ENCODE measurements at places on chromosomes 12 and 14. TPM values are rescaled to one million over a fixed set of nuclear protein-coding genes. Genes with fewer than 3 reads are reported as not detected.

DNA sequence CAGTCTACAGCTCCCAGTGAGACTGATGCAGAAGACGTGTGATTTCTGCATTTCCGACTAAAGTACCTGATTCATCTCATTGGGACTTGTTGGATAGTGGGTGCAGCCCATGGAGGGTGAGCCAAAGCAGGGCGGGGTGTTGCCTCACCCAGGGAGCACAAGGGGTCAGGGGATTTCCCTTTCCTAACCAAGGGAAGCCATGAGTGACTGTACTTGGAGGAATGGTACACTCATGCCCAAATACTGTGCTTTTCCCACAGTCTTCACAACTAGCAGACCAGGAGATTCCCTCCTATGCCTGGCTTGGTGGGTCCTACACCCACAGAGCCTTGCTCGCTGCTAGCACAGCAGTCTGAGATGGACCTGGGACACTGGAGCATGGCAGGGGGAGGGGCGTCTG lies 21.0 kb upstream of the ABCC9 start:
- no peak overlapping the region for H3K4me3 ChIP-seq
- H3K4me1 ChIP-seq = no peaks in the 10 kb centered on the region
- H3K27me3 ChIP-seq = no peaks in the 10 kb centered on the region
- no peak overlapping the region for H3K27ac ChIP-seq
- no peaks in the 10 kb centered on the region for H3K36me3 ChIP-seq

GRCh38 chr14:89730687-89731086 lies 223.8 kb downstream of the EFCAB11 start:
- H3K36me3 ChIP-seq = no peaks in the 10 kb centered on the region
- H3K4me1 ChIP-seq = no peaks in the 10 kb centered on the region
- H3K4me3 ChIP-seq = no peak overlapping the region
- no peaks in the 10 kb centered on the region for H3K27me3 ChIP-seq
- DNase-seq = no peak

DNA sequence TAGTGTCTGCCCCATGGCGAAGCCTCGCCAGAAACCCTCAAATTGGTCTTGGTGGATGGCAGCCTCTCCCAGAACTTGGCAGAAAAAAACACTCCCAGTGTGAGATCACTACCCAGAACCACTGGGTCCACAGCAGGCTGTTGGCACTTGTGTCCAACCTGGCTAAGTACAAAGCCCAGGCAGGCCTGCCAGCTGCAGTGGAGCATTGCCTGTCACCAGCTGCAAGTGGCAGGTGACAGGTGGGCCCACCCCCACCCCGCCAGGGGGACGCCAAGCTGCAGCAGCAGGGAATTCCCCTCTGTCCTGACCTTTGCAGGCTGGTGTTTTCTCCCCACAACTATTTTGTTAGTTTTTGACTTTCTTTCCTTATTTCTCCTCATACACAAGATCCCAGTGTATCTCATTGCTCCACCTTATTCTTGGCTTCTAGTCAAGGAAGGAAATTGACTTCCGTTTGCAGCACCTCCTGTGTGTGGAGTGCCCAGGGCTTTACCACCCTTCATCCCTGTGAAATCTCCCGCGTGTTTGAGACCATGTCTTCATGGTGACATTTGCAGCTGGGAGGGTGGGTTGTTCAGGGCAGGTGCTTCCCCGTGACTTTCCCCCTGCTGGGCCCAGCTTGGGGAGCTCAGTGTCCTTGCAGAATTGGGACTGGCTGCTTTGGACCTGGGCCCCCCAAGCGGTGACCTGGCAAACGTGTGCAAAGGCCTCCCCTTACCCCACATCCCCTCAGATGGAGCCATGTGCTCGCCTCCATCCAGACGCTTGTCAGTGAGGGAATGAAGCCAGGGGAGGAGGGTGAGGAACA lies 73.8 kb upstream of the RIN3 start:
- H3K27ac ChIP-seq = no peak overlapping the region
- H3K27me3 ChIP-seq = no peaks in the 10 kb centered on the region
- no peaks in the 10 kb centered on the region for H3K36me3 ChIP-seq
- DNase-seq = no peak

DNA sequence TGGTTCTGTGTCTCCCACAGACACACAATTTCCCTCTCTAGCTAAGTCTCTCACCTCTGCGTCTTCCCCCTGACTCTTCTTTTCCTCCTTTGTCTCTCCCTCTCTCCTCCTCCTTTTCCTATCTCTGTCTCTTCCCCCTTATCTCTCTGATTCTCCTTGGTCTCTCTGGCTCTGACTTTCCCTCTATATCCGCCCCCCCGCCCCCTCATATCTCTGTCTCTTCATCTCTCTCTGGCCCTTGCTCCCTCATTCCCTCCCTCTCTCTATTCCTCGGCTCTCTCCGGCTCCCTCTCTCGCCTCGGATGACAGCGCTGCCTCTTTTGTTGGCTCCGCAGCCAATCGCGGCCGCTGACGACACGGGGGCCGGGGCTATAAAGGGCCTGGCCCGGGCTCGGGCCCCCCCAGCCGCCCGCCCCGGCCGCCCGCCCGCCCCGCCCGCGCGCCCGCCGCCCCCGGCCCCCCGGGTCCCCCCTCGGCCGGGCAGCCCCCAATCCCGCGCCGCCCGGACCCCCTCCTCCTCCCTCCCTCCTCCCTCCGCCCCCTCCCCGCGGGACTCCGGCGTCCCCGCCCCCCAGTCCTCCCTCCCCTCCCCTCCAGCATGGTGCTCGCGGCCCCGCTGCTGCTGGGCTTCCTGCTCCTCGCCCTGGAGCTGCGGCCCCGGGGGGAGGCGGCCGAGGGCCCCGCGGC lies at the start of gene GDF11:
Gene GDF11, plus strand, starts transcription at position 404 of the 687 bp plus-strand sequence. Its CDS starts 195 bp downstream, at position 599.
- DNase-seq = no peak
- no peaks in the 10 kb centered on the region for H3K36me3 ChIP-seq
- H3K4me1 ChIP-seq = peaks cover 40% of the 10 kb centered on the region

DNA sequence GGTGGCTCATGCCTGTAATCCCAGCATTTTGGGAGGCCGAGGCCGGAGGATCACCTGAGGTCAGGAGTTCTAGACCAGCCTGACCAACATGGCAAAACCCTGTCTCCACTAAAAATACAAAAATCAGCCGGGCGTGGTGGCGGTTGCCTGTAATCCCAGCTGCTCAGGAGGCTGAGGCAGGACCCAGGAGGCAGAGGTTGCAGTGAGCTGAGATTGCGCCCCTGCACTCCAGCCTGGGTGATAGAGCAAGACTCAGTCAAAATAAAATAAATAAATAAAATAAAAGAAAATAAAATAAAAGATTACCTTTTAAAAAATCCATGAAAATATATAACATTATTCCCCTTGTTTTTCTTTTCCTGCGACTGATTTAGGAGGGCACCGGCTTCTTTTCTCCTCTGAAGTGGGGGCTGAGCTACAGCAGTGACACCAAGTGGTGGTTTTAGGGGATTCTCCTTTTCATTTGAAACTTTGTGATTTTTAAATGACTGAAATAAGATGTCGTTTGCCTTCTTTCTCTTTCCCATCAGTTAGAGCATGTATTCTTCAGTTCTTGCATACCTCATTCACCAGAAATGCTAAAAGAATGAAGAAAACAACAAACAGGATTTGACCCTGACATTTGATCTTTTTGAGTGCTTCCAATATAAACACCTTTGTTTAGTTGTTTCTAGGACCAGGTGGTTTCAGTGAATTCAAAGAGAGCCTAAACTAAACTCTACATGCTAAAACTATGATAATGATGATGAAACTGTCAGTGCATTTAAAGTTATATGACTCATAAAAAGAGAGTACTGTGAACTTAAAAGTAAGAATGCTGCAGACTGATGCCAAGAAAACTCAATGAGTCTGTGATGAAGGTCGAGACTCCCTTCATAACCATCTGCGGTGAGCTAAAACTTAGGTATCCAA lies 22.6 kb upstream of the PKP2 start:
- H3K36me3 ChIP-seq = no peaks in the 10 kb centered on the region
- peaks cover 16% of the 10 kb centered on the region for H3K4me1 ChIP-seq
- DNase-seq = no peak

GRCh38 chr12:22677781-22678574 lies 53.0 kb downstream of the ETNK1 start:
- H3K27me3 ChIP-seq = no peaks in the 10 kb centered on the region
- H3K4me1 ChIP-seq = no peaks in the 10 kb centered on the region
- no peak for DNase-seq
- no peak overlapping the region for H3K27ac ChIP-seq
- H3K36me3 ChIP-seq = peaks cover 10% of the 10 kb centered on the region
- H3K4me3 ChIP-seq = no peak overlapping the region

- no peaks in the 10 kb centered on the region for H3K27me3 ChIP-seq
- no peak overlapping the region for H3K4me3 ChIP-seq
- no peak overlapping the region for H3K27ac ChIP-seq
Measured at GRCh38 chr14:66496911-66497310, 10.7 kb downstream of the CCDC196 start.

Gene GPATCH2L
- total RNA-seq = 49.2 TPM

GRCh38 chr14:25400607-25401206 lies 350.8 kb upstream of the STXBP6 start:
- H3K36me3 ChIP-seq = no peaks in the 10 kb centered on the region
- no peak for DNase-seq
- H3K4me1 ChIP-seq = no peaks in the 10 kb centered on the region
- H3K27me3 ChIP-seq = no peaks in the 10 kb centered on the region
- no peak overlapping the region for H3K27ac ChIP-seq

GRCh38 chr12:106032623-106032925 lies 106.2 kb downstream of the NUAK1 start:
- H3K4me1 ChIP-seq = no peaks in the 10 kb centered on the region
- DNase-seq = no peak
- H3K4me3 ChIP-seq = no peak overlapping the region
- 0 out of 2 replicates have a peak, but pooled peaks cover 19% of the 10 kb centered on the region for H3K27me3 ChIP-seq

GRCh38 chr14:34449819-34450541 lies 12.1 kb downstream of the SPTSSA start:
- no peaks in the 10 kb centered on the region for H3K4me1 ChIP-seq
- H3K27ac ChIP-seq = no peak overlapping the region
- no peaks in the 10 kb centered on the region for H3K36me3 ChIP-seq
- no peak overlapping the region for H3K4me3 ChIP-seq

Gene RIPK3
- not detected for total RNA-seq

- peaks cover 37% of the 10 kb centered on the region for H3K36me3 ChIP-seq
- DNase-seq = no peak
- no peak overlapping the region for H3K4me3 ChIP-seq
- no peaks in the 10 kb centered on the region for H3K4me1 ChIP-seq
- H3K27ac ChIP-seq = no peak overlapping the region
- no peaks in the 10 kb centered on the region for H3K27me3 ChIP-seq
Measured at GRCh38 chr12:71607494-71608330, 55.9 kb downstream of the ZFC3H1 start.

Gene WDHD1
- total RNA-seq = 44.3 TPM

GRCh38 chr14:80387563-80387981 lies 176.3 kb upstream of the DIO2 start:
- no peak overlapping the region for H3K4me3 ChIP-seq
- DNase-seq = no peak
- no peaks in the 10 kb centered on the region for H3K4me1 ChIP-seq
- H3K27me3 ChIP-seq = no peaks in the 10 kb centered on the region
- H3K36me3 ChIP-seq = no peaks in the 10 kb centered on the region
- no peak overlapping the region for H3K27ac ChIP-seq

Gene TAS2R42
- total RNA-seq = not detected

Gene MAP1LC3B2
- total RNA-seq = 4.7 TPM

Gene AICDA
- not detected for total RNA-seq

GRCh38 chr12:25051171-25051570 lies 102.3 kb upstream of the BCAT1 start:
- no peak overlapping the region for H3K4me3 ChIP-seq
- no peaks in the 10 kb centered on the region for H3K4me1 ChIP-seq

Gene IFT81
- total RNA-seq = 9.0 TPM

DNA sequence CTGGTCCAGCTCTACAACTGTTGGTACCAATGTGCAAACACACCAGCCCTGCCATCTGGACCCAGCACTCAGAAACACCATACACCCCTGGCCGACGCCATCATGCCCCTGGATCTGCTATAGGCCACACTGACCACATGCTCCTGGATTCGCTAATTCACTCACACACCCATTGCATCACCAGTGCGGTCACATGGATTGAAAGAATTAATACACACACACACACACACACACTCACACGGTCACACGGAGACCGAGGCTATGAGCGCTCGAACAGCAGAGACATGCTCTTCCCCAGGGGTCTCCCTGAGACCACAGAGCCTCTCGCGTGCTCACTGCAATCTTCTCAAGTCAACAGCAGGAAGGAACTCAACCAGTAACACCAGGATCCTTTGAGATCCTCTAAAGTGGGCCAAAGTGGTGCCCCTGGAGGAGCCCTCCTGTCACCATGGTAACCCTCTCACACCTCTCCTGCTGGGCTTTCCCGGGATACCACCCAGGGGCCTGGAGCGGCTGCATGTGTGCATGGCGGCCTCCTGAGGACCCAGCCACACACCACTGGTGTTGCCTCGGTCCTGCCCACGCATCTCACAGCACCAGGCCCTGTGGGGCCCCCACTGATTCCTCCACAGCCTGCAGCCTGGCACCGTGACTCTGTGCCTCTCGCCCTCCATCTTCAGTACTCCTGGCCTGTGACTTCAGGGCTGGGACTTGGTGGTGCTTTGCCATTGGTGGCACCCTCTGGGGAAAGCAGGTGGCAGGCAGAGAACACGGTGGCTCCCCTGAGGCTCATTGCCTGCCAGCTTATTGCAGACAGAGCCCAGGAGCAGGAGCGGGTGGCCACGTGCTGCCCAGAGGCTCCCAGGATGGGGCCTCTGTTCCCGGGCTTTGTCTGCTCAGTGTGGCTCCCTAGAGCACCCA lies 15.1 kb downstream of the LRTM2 start:
- no peak for DNase-seq
- no peak overlapping the region for H3K27ac ChIP-seq
- H3K4me1 ChIP-seq = no peaks in the 10 kb centered on the region
- peaks cover 13% of the 10 kb centered on the region for H3K27me3 ChIP-seq
- H3K36me3 ChIP-seq = no peaks in the 10 kb centered on the region
- no peak overlapping the region for H3K4me3 ChIP-seq

Gene DNAI7
- 0.52 TPM for total RNA-seq

Gene GZMB
- total RNA-seq = 0.74 TPM

Gene IGF1
- 0.42 TPM for total RNA-seq

- H3K4me1 ChIP-seq = peaks cover 65% of the 10 kb centered on the region
- H3K27me3 ChIP-seq = no peaks in the 10 kb centered on the region
- H3K27ac ChIP-seq = no peak overlapping the region
- no peaks in the 10 kb centered on the region for H3K36me3 ChIP-seq
Measured at GRCh38 chr14:93962701-93963601, 13.4 kb downstream of the ASB2 start.

GRCh38 chr12:56204275-56204674 lies 15.0 kb upstream of the SMARCC2 start:
- no peak for DNase-seq
- H3K27ac ChIP-seq = no peak overlapping the region
- H3K36me3 ChIP-seq = peaks cover 12% of the 10 kb centered on the region
- H3K27me3 ChIP-seq = no peaks in the 10 kb centered on the region
- no peaks in the 10 kb centered on the region for H3K4me1 ChIP-seq

Gene LAG3
- total RNA-seq = 3.3 TPM

GRCh38 chr14:41782511-41782910 lies 175.8 kb downstream of the LRFN5 start:
- H3K27me3 ChIP-seq = no peaks in the 10 kb centered on the region
- H3K4me3 ChIP-seq = no peak overlapping the region
- no peaks in the 10 kb centered on the region for H3K36me3 ChIP-seq
- H3K4me1 ChIP-seq = no peaks in the 10 kb centered on the region
- DNase-seq = no peak

Measured in HCT116 (cell line).